H1 (cell line): ENCODE measurements at places on chromosomes 5 and 9.
A peak's percentile ranks its signal among the peaks of the same experiment; 100 is the strongest.

DNA sequence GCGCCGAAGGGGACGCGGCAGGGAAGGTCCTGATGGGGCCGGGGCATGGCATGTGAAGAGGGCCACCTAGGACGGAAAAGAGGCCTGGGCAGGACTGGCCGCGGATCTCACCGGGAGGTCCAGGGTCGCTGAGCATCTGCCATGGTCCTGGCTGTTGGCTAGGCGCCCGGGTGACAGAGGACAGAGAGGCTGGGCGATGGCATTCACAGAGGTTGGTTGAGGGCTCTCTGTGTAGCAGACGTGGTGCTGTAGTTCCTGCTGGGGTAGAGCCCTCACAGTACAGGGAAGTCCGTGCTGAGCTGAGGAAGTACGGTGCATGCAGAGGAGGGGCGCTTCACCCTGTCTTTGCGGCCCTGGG is 427 bp downstream of the PCYOX1L start:
- no peak overlapping the region for H3K27ac ChIP-seq
- DNase-seq, result no peak
- H3K36me3 ChIP-seq, result peaks cover 22% of the 10 kb centered on the region
- H3K27me3 ChIP-seq, result no peaks in the 10 kb centered on the region
- peak overlapping the region; percentile 68 for H3K4me3 ChIP-seq

- DNase-seq, result peak; percentile 41
- H3K36me3 ChIP-seq, result no peaks in the 10 kb centered on the region
Observed at GRCh38 chr5:149837680-149838269, 106.8 kb downstream of the PDE6A start.

DNA sequence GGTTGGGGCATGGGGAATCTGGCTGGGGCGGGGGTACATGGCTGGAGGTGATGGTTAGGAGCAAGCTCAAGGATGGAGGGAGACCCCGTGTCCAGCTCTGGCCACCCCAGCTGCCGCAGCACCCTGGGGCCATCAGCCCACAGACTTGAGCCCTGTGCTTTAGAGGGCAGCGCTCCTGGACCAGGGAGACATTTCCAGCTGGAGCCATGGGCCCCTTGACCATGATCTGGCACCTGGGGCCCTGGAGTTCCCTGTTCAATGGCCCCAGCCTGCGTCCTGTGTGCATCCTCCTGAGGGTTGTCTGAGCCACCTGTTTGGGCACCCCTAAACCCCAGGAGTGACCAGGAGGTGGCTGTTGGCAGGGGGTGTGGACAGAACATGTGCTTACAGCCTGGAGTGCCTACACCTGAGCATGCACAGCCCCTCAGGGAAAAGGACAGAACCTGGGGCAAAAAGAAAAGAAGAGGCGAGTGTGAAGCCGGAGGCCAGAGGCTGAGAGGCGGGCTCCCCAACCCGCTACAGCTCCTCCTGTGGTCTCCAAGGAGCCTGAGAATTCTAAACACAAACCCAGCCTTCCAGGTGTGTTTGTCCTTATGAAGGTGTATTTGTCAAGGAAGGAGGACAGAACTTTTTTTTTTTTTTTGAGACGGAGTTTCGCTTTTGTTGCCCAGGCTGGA is 126.7 kb downstream of the C9orf50 start:
- peaks cover 36% of the 10 kb centered on the region for H3K4me1 ChIP-seq
- no peak overlapping the region for H3K4me3 ChIP-seq

GRCh38 chr5:11383506-11384095 is 520.6 kb downstream of the CTNND2 start:
- no peak overlapping the region for H3K4me3 ChIP-seq
- no peaks in the 10 kb centered on the region for H3K36me3 ChIP-seq
- H3K27me3 ChIP-seq, result peaks cover 19% of the 10 kb centered on the region
- no peak for DNase-seq
- peaks cover 12% of the 10 kb centered on the region for H3K4me1 ChIP-seq
- no peak overlapping the region for H3K27ac ChIP-seq

- no peak overlapping the region for H3K4me3 ChIP-seq
- no peaks in the 10 kb centered on the region for H3K27me3 ChIP-seq
- no peaks in the 10 kb centered on the region for H3K4me1 ChIP-seq
- no peak overlapping the region for H3K27ac ChIP-seq
Observed at GRCh38 chr5:142621227-142621626, 64.7 kb downstream of the FGF1 start.

DNA sequence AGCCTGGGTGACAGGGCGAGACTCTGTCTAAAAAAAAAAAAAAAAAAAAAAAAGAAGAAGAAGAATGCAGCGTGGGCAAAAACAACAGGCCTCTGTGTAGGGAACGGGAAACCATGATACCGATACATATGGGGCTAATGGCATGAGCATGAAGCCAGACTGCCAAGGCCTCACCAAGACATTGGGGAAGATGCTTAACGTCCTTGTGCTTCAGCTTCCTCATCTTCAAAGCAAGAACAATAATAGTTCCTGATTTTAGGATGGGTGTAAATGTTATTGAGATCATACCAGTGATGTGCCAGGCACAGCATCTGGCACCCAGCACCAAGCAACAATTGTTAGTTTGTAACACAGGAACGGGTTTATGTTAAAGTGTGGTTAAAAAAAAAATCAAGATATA is 51.4 kb downstream of the NEURL1B start:
- no peaks in the 10 kb centered on the region; the same call in 1 of the 2 replicates for H3K27me3 ChIP-seq
- H3K27ac ChIP-seq, result no peak overlapping the region
- no peak overlapping the region for H3K4me3 ChIP-seq
- peaks cover 10% of the 10 kb centered on the region for H3K4me1 ChIP-seq

- H3K4me1 ChIP-seq, result peaks cover 4% of the 10 kb centered on the region; the same call in 1 of the 2 replicates
- no peak for DNase-seq
- H3K36me3 ChIP-seq, result no peaks in the 10 kb centered on the region
- H3K27ac ChIP-seq, result no peak overlapping the region
- H3K4me3 ChIP-seq, result peak overlapping the region; percentile 73
Observed at GRCh38 chr5:141476132-141476911, 556 bp downstream of the PCDHGC3 start.

DNA sequence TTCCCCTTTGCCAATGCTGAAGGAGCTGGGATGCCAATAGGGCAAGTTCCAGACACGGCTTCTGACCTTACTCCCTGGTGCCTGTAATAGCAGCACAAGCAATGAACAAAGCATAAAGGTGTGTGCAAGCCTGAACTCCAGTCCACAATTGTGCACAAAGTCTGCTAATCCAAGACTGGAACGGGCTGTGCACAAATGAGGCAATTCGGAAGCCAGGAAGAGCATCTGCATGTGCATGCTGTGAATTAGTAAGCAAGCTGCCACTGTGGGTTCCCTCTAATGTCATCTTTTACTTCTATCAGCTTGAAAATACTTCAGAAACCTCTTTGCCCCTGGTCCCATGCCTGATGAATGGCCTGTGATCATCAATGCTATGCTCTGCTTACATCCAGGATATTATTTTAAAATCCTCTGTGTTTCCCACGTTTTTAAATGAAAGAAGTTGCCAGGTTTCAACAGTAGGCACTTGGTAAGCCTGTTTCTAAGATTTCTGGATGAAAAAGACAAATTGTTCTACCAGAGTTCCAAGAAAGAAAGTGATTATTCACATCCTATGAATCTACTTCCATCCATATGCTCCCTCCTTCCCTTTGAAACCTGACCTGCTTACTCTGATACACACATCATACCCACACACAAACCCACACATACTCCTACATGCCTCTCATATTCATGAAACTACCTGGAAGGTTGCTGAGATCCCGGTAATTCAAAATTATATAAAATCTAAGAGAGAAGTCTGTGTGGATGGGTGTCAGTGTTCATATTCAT is 165.7 kb downstream of the KCTD16 start:
- H3K4me3 ChIP-seq, result no peak overlapping the region
- no peak for DNase-seq
- no peak overlapping the region for H3K27ac ChIP-seq
- no peaks in the 10 kb centered on the region for H3K36me3 ChIP-seq
- no peaks in the 10 kb centered on the region for H3K4me1 ChIP-seq

- H3K27ac ChIP-seq, result no peak overlapping the region
- H3K36me3 ChIP-seq, result no peaks in the 10 kb centered on the region
- H3K4me3 ChIP-seq, result no peak overlapping the region
Observed at GRCh38 chr5:167723254-167723871, 568.1 kb upstream of the WWC1 start.

DNA sequence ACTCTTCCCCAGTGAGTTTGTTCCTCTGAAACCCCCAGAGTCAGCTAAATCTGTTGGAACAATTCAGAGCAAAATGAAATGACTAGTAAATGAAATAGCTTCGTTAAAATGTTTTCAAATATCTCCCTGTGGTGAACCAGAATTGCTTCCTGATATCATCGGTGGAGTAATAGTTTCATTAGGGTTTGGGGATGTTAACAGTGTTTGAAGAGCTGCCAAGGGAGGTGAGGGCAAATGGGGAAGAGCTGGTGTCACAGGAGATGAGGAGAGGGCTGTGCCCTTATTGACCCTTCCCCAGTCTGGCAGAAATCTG is 4.3 kb upstream of the C7 start:
- no peak for DNase-seq
- no peaks in the 10 kb centered on the region for H3K4me1 ChIP-seq
- no peak overlapping the region for H3K27ac ChIP-seq

GRCh38 chr9:105243015-105243686 is 1.3 kb upstream of the SLC44A1 start:
- H3K36me3 ChIP-seq, result no peaks in the 10 kb centered on the region
- no peaks in the 10 kb centered on the region for H3K27me3 ChIP-seq
- no peak overlapping the region for H3K27ac ChIP-seq
- DNase-seq, result no peak

GRCh38 chr9:33467526-33467925 is 6.2 kb downstream of the NOL6 start:
- no peak for DNase-seq
- H3K4me1 ChIP-seq, result no peaks in the 10 kb centered on the region
- H3K36me3 ChIP-seq, result peaks cover 67% of the 10 kb centered on the region
- H3K27me3 ChIP-seq, result no peaks in the 10 kb centered on the region
- H3K27ac ChIP-seq, result no peak overlapping the region

GRCh38 chr9:117882171-117882570 is 178.0 kb downstream of the TLR4 start:
- no peaks in the 10 kb centered on the region for H3K36me3 ChIP-seq
- DNase-seq, result no peak
- no peak overlapping the region for H3K27ac ChIP-seq
- H3K27me3 ChIP-seq, result no peaks in the 10 kb centered on the region
- H3K4me1 ChIP-seq, result no peaks in the 10 kb centered on the region
- H3K4me3 ChIP-seq, result no peak overlapping the region

DNA sequence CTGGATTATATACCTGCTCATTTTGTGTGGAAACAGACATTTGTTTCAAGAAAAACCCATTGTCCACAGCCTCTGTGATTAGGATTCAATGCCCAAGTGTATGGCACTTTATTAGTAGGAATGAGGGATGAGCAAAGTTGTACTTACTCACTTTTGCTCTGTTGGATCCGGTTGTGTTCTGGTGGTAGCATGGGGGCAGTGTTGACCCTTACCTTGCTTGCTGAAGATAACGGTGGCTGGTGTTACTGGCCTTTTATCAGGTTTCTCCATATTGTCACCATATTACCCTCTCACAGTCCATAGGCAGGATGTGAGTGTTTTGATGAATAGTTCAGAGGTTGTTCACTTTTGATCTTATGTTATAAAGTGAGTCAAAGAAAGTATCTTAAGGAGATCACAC is 42.7 kb upstream of the NUDT12 start:
- no peaks in the 10 kb centered on the region for H3K4me1 ChIP-seq
- no peaks in the 10 kb centered on the region for H3K27me3 ChIP-seq
- DNase-seq, result no peak
- no peak overlapping the region for H3K4me3 ChIP-seq
- no peak overlapping the region for H3K27ac ChIP-seq

GRCh38 chr5:29370248-29370647 is 1823.2 kb upstream of the CDH6 start:
- no peak overlapping the region for H3K27ac ChIP-seq
- H3K27me3 ChIP-seq, result no peaks in the 10 kb centered on the region
- no peak overlapping the region for H3K4me3 ChIP-seq

DNA sequence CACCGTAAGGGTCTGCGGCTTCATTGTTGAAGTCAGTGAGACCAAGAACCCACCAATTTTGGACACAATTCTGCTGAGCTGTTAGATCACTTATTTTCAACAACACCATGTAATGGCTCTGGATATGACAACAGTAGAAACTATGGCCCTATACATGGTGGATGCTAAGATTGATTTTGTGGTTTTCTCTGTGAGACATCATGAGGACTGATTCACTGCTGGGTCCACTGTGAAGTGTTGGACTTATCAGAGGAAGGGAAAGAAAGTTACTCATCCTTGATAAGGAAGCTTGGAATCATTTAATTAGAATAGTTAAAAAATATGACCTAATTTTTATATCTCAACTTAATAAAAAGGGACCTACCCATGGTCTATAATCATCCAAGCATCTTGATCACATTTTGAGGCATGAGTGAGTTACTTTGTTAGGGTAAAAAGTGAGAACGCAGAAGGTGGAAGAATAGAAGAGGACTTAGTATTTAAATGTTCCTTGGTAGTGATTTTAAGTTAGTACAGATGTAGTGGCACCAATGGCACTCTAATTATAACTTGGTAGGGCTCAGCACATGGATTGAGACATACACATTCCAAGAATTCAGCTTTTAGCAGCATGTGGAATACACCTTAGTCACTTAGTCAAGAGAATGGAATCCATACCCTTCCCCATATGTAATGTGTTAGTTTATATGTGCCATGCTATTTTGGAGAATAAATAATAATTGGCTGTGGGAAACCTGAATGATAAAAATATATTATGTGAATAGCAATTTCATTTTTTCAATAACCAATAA is 123.5 kb upstream of the CD180 start:
- no peaks in the 10 kb centered on the region for H3K36me3 ChIP-seq
- H3K4me3 ChIP-seq, result no peak overlapping the region
- H3K27ac ChIP-seq, result no peak overlapping the region
- H3K4me1 ChIP-seq, result no peaks in the 10 kb centered on the region
- DNase-seq, result no peak
- H3K27me3 ChIP-seq, result no peaks in the 10 kb centered on the region

DNA sequence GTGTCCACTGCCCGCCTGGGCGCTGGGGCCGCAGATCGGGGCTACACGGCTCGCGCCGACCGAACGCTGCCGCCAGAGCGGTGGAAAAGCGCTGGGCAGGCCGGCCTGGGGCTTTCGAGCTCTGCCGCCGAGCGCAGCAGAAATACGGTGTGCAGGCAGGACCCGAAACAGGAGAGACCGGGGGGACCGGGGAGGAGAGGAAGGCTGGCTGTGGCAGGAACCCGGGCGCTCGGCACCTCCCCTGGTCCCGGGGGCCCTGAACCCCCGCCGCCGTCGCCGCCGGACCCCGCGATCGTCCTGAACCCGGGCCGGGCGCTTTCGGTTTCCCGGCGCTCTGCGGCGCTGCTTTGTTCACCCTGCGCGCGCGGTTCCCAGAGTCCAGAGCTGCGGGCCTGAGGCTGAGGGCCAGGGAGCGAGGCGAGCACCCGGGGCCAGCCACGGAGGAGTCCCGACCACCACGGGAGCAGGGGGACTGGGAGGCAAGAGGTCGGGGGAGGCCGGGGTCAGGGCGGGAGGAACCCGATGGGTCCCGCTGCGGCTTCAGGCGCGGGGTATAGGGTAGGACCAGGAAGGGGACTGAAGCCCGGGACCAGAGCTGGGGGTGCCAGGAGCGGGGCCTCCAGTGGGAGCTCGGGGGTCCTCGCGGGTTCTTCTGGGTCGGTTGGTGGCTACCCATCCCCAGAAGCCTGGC is 12.0 kb downstream of the IRX2 start:
- H3K36me3 ChIP-seq, result no peaks in the 10 kb centered on the region
- H3K4me3 ChIP-seq, result peak overlapping the region; percentile 38
- H3K4me1 ChIP-seq, result peaks cover 17% of the 10 kb centered on the region
- H3K27me3 ChIP-seq, result peaks cover 31% of the 10 kb centered on the region
- no peak overlapping the region for H3K27ac ChIP-seq

- H3K27me3 ChIP-seq, result no peaks in the 10 kb centered on the region
- H3K36me3 ChIP-seq, result no peaks in the 10 kb centered on the region
- 0 out of 2 replicates have a peak, but pooled peaks cover 2% of the 10 kb centered on the region for H3K4me1 ChIP-seq
- no peak overlapping the region for H3K4me3 ChIP-seq
Observed at GRCh38 chr5:71905834-71906711, 187.0 kb downstream of the CARTPT start.
